ENCODE measurements at places on chromosomes 1 and 21. TPM values are rescaled to one million over a fixed set of nuclear protein-coding genes. Genes with fewer than 3 reads are reported as not detected.

Gene CELA2A
- total RNA-seq, result not detected

Gene ADAMTSL4
- 14.4 TPM for total RNA-seq

Gene CELA2B
- total RNA-seq, result not detected

Gene PLA2G2D
- not detected for total RNA-seq
